ENCODE measurements at places on chromosomes 1 and 21.

DNA sequence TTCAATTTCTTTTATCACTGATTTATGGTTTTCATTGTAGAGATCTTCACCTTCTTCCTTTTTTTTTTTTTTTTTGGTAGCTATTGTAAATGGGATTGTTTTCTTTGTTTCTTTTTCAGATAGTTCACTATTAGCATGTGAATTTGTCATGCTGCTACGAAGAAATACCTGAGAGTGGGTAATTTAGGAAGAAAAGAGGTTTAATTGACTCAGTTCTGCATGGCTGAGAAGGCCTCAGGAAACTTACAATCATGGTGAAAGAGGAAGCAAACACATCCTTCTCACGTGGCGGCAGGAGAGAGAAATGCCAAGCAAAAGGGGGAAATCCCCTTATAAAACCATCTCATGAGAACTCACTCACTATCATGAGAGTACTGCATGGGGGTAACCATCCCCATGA lies 66.4 kb downstream of the DAB1 start:
- no peak for DNase-seq

DNA sequence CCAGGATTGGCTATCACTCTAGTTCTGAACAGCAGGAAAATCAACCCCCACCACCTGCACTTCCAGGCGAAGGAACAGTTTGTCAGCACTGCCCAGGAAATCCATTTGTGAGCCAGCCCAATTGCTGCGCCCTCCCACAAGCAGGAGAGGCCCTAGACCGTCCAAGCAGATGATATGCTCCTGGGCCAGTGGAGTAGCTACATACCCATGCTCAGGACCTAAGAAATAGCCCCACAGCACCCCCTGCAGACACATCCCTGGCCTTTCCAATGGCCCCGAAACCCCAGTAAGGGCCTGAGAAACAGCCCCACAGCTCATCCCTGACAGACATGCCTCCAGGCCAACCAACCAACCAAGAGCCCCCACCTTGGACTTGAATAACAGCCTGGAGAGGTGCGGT lies 111.5 kb upstream of the ZC3H11B start:
- DNase-seq: no peak

GRCh38 chr1:40075266-40075665 lies 21.8 kb downstream of the PPT1 start:
- no peak for DNase-seq

DNA sequence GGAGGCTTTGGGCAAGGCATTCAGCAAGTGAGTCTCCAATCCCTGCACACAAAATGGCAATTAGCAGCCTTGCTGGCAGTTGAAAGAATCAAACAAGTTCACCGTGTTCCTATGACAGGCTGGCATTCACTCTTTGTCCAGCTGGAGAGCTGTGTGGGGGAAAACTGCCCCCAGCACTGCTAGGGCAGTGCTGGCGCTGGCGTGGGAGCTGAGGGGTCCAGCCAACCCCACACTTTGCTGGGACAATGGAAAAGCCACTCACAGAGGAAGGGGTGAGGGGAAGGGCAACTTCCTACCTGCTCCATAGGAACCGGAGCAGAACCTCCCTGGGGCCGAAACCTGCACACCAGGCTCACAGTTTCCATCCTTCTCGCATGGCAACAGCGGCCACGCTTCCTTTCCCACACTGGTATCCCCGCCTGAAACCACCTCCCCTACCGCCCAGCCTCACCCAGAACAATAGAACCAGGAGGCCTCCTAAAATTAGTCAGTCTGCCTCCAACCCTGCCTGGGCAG lies 26.7 kb upstream of the KCNN3 start:
- DNase-seq: no peak

DNA sequence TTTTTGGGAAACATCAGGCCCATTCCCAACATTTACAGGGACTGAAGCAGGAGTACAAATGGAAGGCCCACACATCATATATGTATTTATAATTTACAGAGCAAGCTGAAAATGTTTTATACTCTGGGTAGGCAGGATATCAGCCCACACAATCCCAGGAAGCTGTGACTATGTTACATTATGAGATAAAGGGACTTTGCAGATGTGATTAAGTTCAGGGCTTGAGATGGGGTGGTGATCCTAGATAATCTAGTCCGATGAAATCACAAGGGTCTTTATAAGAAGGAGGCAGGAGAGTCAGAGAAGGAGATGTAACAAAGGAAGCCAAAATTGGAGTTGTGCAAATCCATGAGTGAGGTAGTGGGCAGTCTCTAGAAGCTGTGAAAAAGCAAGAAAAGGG lies 160.5 kb downstream of the PDE4B start:
- no peak for DNase-seq

- no peak for DNase-seq
Measured at GRCh38 chr1:85311818-85312217, 35.4 kb upstream of the BCL10 start.

- no peak for DNase-seq
Measured at GRCh38 chr21:37704751-37705150, 211.5 kb downstream of the KCNJ6 start.

- DNase-seq: no peak
Measured at GRCh38 chr1:184770181-184770979, 15.7 kb upstream of the EDEM3 start.

DNA sequence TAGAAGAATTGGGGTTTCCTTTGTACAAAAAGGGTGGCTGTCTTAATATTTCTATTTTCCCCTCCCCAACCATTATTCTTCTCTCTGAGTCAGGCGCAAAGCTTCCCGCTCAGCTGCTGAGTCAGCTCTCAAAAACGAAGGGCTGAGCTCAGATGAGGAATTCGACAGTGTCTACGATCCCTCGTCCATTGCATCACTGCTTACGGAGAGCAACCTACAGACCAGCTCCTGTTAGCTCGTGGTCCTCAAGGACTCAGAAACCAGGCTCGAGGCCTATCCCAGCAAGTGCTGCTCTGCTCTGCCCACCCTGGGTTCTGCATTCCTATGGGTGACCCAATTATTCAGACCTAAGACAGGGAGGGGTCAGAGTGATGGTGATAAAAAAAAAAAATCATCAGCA lies 3.0 kb upstream of the TUFT1 start:
- DNase-seq: no peak

DNA sequence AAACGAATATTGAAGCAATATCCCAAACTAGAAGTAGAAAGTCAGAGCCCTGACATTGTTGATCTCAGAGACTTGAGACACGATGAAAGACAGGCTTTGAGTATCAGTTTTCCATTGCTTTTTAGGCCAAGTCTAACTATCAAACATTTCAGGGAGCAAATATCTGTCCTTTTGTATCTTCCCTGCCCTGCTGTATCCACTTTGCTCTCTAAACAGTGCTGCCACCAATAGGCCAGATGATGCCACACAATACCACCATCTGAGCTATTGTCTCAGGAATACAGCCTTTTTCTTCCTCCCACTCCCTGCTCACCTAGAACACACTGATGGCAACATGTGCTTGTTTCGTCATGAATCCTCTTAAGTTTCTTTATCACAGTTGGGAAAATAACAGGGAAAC lies 62.6 kb upstream of the SPAG17 start:
- peak; percentile 35 for DNase-seq

DNA sequence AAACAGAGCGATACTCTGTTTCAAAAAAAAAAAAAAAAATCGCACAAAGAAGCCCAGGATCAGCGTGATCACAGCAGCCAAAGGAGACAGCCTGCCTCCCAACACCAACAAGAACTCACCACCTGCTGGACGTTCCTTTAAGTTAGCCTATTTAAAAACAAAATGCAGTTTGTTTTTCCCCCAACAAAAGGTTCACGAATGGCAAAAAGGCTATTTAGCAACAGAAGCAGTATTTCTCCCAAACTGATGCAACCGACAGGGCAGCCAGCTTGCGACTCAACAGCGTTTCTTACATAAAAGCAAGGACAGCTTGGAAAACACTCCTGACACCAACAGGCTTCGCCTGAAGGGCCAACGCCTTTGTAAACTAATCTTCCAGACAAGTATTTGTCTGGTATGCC lies 6.8 kb downstream of the SSU72 start:
- DNase-seq: no peak

DNA sequence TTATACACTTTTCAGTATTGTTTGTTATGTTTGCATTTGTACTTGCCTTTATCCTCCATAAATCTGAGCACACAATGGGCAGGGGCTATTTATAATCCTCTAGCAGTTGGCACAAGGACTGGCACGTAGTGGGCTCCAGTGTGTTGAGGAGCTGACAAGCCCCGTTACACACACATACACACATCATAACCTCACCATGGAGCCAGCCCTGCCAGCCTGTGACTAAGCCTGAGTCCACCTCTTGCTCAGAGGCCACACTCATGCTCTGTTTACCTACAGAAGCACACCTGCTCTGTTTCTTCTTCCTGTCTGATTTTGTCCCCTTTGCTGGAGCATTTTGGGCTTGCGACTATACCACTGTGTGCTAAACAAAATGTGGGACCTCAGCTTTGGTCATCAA lies 64.5 kb upstream of the SPATA6 start:
- no peak for DNase-seq

DNA sequence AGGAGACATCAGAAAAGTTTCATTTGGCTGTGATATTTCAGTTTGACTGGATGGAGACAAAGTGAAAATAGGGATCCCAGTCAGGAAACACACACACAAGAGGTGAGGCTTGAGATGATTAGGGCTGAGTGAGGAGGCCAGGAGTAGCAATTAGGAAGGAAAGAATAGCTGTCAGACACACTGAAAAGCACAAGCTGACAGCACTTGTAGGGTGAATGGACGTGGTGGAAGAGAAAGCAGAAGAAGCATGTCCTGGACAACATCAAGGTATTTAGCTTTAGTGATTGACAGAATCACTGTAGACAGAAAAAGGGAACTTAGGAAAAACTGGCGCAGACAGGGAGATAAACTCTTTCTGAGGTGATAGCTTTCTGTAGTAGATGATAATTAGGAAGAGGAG lies 347.7 kb downstream of the TGFB2 start:
- no peak for DNase-seq

DNA sequence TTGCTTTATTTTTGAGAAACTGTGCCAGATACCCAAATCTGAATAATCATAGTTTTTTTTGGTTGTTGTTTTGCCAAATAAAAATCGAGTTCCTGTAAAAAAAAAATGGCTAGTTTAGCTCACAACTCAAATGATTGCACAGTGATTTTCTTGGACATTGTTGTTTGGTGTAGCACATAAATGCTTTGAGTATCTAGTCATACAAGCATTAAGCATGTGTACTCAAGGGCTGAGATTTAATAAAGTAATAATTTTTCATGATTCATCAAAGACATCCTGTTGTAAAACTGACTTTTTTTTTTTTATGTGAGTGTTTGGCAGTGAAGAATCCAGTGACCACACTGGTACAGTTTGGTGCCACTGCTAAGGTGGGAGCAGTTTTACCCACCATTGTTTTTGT lies 18.8 kb downstream of the ITSN1 start:
- no peak for DNase-seq

DNA sequence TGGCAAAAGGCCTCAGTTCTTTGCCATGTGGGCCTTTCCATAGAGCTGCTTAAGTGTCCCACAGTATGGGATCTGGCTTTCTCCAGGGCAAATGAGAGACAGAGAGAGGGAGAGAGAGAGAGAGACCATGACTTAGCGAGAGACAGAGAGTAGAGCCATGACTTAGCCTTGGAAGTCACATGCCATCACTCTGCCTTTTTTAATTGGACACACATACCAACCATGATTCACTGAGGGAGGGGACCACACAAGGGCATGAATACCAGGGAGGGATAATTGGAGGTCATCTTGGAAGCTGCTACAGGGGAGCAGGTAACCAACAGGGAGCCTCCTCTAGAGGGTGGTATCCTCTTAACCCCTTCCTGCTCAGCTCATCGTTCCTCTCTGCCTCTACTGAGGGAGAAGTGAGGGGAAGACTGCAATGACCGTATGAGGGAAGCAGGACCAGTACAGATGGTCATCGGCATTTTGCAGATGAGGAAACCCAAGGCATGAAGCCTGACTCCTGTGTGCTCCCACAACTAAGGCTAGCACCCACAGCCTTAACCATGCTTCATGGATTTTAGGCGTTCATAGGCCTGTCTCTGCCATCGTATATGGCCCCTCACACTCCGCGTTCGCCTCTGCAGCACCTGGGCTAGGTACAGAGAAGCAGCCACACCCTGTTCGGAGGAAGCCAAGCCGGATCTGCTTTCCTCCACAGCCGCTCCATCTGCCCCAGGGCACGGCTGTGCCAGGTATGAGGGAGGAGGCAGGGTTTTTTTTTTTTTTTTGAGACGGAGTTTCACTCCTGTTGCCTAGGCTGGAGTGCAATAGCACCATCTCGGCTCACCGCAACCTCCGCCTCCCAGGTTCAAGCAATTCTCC lies 38.6 kb downstream of the MEF2D start:
- no peak for DNase-seq

- DNase-seq: no peak
Measured at GRCh38 chr1:222266223-222267196, 281.4 kb downstream of the HHIPL2 start.

Data from D341Med (cell line).